Activated naive CD4-positive, alpha-beta T cell treated with anti-CD3 and anti-CD28 coated beads, Interleukin-2, amount 10 ng/mL, durations not matched to agents 5 hours and 36 hours (primary cell): ENCODE measurements at places on chromosomes 11 and 22. TPM values are rescaled to one million over a fixed set of nuclear protein-coding genes. Genes with fewer than 3 reads are reported as not detected.

Gene RBFOX2
- total RNA-seq = 0.60 TPM

Gene MMP7
- total RNA-seq = not detected

Gene C22orf42
- total RNA-seq = not detected

Gene TRIM34
- total RNA-seq = 13.3 TPM

Gene ACER3
- 10.1 TPM for total RNA-seq
